ENCODE measurements at places on chromosomes 5 and 9.

GRCh38 chr9:103364753-103365152 lies 369.6 kb downstream of the CYLC2 start:
- DNase-seq: no peak

DNA sequence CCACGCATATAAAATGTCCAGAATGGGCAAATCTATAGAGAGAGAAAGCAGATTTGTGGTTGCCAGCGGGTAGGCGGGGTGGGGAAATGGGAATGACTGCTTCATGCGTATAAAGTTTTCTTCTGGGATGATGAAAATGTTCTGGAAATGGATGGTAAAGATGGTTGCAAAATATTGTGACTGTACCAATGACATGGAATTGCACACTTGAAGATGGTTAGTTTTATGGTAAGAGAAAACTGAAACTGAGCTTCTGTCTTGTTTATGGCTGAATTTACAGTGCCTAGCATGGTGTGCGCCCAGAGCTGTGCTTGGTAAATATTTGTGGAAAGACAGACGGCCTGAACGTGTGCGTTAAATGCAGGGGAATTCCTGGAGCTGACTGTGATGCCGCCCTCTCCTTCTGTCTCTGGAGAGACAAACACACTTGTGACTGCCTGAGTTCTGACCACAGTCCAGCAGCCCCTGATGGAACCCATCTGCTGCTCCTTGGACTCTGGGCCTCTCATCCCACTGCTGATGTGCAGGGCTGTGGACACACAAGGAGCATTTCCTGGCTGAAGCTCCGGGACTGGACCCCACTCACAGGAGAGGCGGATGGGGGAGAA lies 8.6 kb upstream of the PTGES start:
- no peak for DNase-seq

DNA sequence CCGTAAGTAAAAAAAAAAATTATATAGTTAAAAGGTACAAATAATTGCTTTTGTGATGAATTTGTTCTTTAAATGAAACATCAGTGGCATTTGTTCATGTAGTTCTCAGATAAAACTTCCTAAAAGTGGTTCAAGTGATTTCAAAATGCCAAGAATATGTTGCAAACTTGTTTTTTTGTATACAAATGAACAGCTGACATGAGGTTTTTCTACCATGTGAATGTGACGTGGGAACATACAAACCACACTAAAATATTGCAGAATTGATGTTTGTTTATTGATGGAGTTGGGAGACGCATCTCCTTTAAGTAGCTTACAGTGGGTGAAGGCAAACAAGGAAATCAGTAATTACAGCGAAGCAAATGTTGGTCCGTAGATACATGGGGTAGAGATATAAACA lies 16.9 kb downstream of the BASP1 start:
- DNase-seq: no peak

- no peak for DNase-seq
Measured at GRCh38 chr5:127568166-127568565, 50.7 kb downstream of the PRRC1 start.

DNA sequence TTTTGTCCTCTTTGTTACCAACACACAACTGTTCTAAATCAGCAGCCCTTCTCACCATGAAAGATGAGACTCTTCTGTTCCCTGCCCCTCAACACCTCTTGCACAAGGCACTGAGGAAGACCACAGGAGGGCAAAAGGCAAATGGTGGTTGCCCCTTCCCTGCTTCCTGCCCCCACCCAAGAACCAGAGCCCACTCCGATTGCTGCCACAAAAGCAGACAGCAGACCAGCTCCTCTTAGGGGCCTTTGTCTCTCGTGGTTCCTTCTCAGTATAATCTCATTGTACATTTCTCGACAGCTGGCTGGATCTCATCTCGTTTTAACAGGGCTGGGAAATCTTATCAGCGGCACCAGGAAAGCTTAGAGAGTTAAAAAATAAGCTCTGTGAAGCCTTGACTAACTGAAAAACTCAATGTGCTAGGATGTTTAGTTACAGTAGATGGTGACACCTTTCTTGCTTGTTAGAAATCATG lies 1.1 kb downstream of the MVB12B start:
- DNase-seq: no peak

DNA sequence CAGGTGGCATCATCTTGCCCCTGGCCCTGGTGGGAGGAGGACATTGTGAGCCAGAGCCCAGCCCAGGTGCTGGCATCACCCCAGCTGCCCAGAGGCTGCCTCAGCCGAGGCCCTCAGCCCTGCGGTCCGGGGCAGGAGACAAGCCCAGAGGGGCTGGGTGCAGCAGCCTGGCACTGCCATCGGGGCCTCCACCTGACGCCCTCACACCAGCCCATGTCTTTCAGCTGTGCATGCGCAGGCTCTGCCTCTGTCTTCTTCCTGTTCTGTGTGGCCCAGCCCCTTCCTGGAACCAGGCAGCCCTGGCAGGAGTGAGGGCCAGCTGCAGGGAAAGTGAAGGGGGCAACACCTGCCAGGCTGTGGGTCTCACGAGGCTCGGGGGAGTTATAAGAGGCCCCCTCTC lies 4.8 kb upstream of the CEL start:
- DNase-seq: no peak

DNA sequence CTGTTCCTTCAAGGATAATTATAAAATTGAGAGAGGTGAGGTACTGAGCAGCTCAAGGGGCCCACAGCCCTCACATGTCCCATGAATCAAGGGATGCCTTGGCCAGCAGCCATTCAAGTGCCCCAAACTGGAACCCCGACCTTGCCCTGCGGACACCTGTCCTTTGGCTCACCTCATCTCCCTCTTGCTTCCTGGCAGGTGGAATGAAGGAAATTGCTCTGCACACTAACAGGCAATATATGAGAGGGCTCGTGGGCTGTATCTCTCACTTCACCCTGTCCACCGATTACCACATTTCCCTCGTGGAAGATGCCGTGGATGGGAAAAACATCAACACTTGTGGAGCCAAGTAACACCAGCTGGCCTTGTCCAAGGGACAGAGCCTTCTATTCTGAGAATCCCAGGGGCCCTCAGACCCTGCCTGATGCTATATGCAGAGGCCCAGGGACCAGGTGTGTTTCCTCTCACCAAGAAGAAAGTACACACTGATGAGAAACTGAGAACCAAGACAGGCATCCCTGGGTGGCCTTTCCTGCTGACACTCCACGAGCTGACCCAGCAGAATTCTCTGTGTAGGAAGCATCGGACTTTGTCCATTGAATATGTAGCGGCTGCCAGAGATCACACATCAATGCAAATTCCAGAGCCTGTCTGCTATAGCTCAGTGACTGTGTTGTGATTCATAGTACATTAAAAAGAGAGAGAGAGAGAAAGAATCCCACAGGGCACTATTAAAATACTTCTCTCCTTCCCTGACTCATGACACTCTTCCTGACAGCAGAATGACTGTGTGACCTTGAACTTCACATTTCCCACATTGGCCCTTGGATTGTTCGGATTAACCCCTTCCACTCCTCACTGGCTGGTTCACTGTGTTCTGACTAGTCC lies 92.6 kb downstream of the LIFR start:
- no peak for DNase-seq

GRCh38 chr5:173496129-173496882 lies 120.1 kb downstream of the BOD1 start:
- no peak for DNase-seq

DNA sequence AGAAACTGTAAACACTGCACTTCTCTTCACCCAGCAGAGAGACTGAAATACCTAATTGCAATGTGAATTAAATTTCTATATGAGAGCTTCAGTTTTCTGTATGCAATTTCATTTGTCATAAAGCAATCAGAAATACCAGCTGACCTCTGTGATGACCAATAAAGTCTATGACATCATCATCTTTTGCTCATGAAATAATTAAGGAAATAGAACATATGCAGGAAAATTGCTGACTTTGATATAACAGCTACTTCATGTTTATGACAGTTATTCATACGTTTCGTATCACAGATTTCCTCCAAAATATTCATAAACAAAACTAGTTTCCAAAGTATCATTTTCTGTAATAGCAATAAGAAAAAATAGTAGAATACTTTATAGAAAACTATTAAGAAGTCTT lies 652.3 kb downstream of the SLCO4C1 start:
- no peak for DNase-seq
